Right kidney (tissue), 9 donors: ENCODE measurements at places on chromosomes 6 and 20.

DNA sequence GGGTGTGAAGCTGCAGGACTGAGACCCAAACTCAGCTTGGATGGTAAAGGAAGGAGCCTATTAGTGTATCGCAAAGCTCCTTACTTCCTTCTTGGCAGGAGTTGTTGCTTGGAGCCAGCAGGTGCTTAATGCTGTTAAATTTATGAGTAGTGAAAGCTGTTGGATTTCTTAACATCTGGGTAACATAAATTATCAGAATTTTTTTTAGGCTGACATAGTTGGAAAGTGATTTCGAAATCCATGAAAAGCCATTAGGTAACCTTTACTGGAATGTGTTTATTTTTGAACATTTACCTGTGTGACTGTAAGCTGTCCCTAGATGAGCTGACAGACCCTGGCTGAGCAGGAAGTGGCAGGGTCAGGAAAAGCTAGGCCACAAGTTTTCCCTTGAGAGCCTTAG is 470.4 kb upstream of the SLC35B3 start:
- DNase-seq, result no peak

DNA sequence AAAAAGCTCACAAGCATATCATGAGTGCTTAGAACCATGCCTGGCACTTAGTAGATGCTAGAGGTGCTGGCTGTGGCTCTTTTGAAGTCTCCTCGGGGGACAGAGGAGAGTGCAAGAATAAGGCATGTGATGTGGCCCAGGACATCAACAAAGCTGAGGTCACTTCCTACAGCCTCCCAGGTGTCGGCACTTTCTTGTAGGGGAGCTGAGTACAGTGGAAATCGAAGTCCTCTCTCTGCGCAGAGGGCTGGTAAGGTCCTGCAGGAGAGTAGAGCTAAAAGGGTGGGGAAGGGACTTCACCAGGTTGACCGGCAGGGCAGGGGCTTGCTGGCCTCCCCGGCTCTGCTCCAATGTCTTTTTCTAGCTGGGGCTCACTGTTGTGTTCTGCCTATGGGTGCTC is 11.2 kb downstream of the SLC13A3 start:
- no peak for DNase-seq

DNA sequence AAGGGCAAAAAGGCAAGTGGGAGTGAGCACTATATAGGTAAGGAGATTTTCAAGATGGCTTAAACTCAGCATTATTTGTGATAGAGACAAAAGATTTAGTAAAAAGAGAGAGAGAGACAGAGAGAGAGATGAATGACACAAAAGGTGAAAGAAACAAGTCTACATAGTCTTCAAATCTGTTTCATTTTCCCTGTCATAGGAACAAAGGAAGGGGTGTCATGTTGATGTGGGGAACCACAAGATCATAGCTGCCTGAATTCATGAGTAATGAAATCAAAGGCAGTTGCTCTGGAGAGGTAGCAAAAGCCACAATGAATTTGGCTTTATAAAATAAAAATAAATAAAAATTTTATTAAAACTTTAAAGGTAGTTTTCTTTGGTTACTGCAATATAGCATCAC is 67.2 kb upstream of the PHIP start:
- no peak for DNase-seq

- peak; percentile 54 for DNase-seq
These were observed 70.3 kb downstream of the SCAND1 start for GRCh38 chr20:35883778-35884540.

GRCh38 chr20:22339946-22340345 is 244.4 kb downstream of the FOXA2 start:
- DNase-seq, result no peak

GRCh38 chr20:55760586-55760985 is 244.7 kb downstream of the CBLN4 start:
- no peak for DNase-seq

DNA sequence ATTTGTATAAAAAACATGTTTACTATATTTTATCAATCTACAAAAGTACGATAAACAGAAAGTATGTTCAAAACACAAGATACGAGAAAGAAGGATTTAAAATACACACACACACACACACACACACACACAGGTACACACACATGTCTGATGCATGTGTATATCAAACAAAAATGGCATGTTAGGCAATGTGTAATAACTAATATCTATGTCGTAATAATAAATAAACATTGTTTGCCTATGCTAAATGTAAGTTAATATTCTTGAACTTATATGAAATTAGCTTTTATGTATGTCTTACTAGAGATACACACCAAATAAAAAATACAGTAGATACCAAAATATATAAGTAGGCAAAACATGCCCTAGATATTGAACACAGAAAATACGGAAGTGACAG is 894.9 kb downstream of the EYS start:
- DNase-seq, result no peak

DNA sequence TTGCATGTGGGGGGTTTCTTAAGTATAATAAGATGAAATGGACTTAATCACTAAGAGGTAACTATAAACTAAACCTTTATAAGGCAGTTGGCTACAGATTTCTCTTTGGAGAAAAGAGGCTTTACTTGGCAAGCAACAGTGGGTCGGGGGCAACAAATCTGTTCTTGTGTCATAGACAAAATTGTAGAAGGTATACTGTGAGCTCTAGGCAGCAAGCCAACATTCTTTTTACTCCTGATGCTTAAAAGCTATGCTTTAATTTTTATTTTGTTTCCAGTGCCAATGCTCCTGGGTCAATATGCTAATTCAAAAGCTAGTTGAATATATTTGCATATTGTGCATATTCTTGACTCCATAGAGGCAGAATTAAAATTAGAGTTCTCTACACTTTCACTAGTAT is 495.4 kb downstream of the BTBD3 start:
- no peak for DNase-seq

DNA sequence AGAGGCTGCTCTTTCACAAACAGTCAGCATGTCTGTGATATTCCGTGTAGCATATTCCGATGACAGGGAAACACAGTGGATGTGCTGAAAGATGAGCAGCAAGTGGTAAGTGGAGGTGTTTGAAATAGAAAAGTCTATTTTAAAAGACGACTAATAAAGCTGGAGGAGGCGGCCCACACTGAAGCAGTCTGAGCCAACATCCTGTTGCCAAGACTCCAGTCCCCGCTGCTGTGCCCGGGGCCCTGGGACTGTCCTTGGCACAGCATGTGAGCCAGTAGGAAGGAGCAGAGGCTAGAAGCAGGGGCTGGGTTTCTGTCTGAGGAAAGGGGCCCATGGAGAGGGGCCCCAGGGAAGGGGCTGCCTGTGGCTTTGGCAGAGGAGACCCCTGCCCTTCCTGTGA is 351.5 kb upstream of the CHD6 start:
- no peak for DNase-seq

DNA sequence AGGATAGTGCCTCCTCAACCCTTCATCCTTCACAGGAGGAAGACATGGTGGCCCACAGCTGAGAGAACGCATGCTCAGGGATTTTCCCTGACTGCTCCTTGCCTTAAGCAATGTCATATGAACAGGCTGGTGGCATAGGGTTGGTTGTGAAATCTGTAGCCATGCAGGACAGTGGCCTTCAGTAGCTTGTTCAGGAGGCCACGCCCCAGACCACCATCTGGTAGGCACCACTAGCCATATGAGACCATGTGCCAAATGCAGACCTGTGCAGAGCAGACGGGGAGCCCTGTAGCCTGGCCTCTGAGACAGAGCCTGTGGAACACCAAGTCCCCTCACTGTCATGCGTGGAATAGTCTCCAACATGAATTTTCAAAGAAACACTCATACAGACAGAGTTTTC is 76.5 kb downstream of the ADTRP start:
- no peak for DNase-seq

- DNase-seq, result no peak
These were observed 968 bp downstream of the PHF3 start for GRCh38 chr6:63636518-63637021.

DNA sequence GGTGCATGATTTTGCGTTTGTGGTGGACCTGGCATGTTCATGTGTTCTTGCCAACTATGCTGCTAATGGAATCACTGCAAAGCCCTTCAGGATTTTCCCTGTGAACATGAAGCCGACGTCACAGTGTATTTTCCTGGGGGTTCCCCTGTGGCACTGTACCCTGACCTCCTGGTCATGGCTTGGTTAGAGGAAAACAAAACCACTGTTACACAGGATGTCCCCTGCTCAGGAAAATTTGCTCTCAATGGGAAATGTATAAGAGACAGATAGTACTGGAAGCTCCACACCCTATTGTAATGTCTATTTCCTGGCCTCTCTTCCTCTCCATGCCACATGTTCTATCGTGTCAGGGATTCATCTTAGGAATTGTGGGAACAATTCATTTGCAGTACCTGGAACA is 19.7 kb downstream of the TSHZ2 start:
- DNase-seq, result no peak

DNA sequence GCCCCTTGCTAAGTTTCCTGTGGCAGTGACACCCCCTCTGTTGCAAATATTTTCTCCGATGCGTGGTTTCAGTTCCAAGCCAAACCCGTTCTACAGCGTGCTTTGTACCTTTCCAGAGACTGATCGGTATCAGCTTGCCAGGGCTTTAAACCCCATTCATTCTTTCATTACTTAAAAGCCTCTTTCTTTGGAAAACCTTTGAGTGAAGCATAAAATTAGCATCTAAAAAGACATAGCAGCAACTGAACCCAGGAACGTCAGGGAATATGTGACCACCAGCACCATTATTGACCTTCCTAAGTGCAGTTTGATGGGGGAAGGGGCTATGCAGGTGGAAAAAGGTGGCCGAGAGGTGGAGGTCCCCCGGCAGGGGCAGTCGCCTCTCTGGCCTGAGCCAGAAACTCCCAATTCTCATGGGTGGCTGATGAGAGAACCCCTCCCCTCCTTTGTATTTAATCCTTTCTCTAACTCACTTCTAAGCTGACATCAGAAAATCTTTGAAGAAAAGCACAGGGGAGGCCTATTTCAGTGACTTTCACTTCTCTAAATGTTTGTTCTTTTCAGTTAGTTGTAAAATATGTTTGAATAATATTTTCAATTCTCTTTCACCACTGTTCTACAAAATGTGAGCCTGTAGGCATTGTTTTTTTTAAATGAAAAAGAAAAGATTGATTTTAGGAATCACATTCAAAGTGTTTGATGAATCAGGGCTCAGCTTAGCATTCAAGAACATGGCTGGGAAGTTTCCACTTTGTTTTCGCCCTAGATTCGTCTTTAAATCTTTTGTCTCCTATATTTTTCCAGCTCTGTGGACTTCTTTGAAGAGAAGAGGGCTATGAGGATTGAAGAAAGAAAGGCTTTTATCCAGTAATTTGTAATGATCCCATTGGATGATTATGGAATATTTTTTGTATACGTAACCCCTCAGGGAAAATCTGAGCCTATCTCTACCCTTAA is 89.2 kb downstream of the RSPH3 start:
- DNase-seq, result no peak

DNA sequence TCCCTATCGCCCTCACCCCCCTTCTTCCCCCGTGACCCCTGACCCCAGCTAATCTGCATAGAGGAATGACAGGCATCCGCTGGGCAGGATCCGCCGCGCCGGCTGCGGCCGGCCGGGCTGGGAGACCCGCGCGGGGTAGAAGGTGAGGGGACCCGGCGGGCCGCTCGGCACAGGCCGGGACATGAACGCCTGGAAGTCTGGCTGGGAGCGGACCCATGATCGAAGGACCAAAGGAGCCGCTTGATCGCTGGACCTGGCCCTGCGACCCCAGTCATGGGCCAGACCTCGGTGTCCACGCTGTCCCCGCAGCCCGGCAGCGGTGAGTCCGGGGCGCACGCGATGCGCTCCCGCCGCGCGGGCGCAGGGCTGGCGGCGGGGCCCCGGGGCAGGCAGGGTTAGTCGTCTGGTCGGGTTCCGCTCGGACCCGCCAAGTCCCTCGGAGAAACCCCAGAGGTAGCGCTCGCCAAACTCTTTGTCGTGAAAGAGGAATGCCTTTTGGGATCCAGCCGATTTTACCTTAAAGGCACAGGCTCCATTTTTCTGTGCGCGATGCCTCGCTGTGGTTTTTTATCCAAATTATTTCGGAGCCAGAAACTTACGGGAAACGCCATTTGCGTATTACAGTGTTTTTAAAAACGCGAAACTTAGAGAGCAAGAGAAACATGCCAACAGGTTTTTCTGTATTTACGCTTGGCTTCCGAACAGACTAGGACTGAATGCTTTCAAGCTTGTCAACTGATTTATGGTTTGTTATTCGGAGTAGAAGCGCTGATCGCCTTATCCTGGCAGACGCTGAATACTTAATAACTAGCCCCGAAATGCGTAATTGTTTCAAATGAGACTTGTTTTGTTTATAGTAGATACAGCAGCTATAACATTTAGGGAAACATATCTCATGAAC is at the start of gene PHACTR2:
PHACTR2 (plus strand) TSS at position 75 of the 901 bp plus-strand sequence; CDS start at position 274, 199 bp downstream.
- peak; percentile 98 for DNase-seq

GRCh38 chr6:5583528-5583927 is 322.2 kb downstream of the FARS2 start:
- DNase-seq, result no peak

- no peak for DNase-seq
These were observed 305.8 kb upstream of the PRDM1 start for GRCh38 chr6:105780146-105780860.

DNA sequence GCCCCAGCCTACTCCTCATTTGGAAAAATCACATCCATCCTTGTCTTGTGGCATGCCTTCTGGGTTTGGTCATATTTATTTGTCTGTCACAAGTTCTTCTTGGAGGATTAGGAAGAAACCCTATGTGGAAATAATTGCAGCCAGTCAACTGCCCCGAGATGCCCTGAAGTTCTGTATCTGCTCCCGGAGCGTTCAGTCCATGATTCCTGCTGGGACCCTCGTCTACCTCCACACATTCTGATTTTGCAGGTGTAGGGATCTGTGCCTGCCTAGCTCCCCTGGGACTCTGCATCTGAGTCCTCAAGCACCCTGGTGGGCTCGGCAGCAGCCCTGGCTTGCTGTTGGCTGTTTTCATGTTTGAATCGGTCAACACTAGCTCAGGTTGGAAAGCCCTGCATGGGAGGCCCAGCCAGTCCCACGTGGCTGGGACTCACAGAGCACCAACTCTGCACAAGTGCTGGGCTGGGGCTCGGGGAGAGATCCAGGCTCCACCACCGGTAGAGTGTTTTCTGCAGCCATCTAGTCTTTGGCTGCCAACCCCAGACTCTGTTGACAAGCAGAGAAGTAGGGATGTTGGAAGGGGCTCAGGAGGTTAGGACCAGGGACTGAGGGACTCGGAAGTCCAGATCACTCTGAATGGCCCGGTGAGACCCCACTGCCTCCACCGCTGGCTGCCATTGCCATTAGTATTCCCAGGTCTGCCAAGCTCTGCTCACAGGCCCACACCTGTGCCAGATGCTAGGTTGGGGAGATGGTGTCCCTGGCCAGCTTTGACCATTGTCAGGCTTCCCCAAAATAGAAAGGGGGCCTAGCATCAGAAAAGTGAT is 183.5 kb upstream of the CST7 start:
- no peak for DNase-seq

DNA sequence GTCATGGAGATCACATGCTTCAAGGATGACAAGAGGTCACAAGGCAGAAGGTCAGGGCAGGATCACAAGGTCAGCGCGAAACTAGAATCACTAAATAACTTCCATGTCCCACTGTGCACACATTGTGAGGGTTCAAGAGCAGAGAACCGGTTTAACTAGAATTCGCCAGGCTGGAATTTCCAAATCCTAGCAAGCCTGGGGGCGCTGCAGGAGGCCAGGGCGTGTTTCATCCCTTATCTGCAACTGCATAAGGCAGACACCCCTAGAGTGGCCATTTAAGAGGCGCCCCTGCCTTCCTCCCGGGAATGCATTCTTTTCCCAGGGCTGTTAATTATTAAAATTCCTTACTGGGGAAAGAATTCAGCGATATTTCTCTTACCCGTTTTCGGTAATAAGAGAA is 40.2 kb upstream of the SLC22A1 start:
- no peak for DNase-seq

GRCh38 chr6:21360336-21360735 is 233.2 kb upstream of the SOX4 start:
- no peak for DNase-seq

- DNase-seq, result no peak
These were observed 41.8 kb upstream of the GABRR1 start for GRCh38 chr6:89258912-89259311.
